ENCODE measurements at places on chromosomes 7 and 10.

DNA sequence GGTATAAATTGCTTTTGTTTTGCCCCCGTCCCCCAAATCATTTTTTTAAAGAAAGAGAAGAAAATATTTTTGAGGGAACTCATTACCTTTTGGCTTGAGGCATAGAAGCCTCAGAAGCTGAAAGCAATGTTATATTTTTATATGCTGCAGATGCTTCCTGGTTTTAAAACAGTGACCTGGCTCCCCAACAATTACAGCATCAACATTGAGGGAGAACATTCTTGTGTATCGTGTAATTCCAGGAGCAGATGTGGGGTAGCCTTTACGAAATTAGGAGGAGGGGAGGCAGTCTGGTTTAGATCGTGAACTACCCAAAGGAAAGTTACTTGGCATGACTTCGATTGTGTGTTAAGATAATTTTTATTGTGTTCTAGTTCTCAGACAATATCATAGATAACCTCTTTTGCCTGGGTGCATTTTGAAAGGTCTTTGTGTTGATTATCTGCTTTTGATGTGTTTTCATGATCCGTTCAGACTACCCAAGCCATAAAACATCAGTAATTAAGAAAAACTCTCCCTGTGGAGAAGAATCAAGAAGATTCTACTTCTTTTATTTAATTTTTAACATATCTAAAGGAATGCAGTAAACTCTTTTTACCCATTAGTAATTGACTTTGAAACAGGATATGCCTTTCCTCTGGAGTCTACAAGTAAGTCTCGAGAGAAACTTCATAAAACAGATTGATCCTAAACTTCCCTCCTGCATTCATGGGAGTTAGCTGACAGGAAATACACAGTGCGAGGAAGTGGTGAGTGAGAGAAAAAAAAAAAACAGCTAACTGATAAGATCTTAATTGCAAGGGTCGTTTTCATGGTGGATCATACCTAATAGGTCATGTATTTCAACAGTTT, 141.4 kb downstream of the KIAA1217 start:
- DNase-seq = no peak

- DNase-seq = no peak
Observed at GRCh38 chr10:97427571-97428179, 1.7 kb downstream of the PGAM1 start.

GRCh38 chr10:11035301-11035991, 17.8 kb downstream of the CELF2 start:
- DNase-seq = no peak

- no peak for DNase-seq
Observed at GRCh38 chr7:79786187-79786586, 332.7 kb upstream of the MAGI2 start.

GRCh38 chr7:30390736-30391636, 87.6 kb downstream of the NOD1 start:
- no peak for DNase-seq

GRCh38 chr10:97612386-97612785, 20.9 kb downstream of the MORN4 start:
- no peak for DNase-seq

- DNase-seq = peak; percentile 29
Observed at GRCh38 chr10:87547734-87548311, 43.1 kb downstream of the MINPP1 start.

- DNase-seq = no peak
Observed at GRCh38 chr7:88223265-88223664, 3.4 kb upstream of the SRI start.

DNA sequence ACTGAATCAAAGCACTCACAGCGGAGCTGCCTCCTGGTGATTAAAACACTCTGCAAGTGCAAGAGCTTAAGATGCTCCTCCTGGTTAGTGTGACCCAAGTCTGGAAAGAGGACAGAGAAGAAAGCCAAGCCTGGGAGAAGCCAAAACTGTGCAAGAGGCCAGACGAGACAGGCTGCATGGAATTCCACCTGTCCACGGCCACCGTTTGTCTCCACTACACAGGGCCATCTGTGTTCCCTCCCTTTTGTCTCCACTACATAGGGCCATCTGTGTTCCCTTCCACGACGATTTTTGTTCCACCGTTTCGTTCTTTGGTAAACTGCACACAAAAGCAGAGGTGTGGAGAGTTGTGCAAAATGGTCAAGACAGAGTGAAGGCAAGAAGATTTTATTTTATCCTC, 233.0 kb downstream of the DIP2C start:
- DNase-seq = no peak

DNA sequence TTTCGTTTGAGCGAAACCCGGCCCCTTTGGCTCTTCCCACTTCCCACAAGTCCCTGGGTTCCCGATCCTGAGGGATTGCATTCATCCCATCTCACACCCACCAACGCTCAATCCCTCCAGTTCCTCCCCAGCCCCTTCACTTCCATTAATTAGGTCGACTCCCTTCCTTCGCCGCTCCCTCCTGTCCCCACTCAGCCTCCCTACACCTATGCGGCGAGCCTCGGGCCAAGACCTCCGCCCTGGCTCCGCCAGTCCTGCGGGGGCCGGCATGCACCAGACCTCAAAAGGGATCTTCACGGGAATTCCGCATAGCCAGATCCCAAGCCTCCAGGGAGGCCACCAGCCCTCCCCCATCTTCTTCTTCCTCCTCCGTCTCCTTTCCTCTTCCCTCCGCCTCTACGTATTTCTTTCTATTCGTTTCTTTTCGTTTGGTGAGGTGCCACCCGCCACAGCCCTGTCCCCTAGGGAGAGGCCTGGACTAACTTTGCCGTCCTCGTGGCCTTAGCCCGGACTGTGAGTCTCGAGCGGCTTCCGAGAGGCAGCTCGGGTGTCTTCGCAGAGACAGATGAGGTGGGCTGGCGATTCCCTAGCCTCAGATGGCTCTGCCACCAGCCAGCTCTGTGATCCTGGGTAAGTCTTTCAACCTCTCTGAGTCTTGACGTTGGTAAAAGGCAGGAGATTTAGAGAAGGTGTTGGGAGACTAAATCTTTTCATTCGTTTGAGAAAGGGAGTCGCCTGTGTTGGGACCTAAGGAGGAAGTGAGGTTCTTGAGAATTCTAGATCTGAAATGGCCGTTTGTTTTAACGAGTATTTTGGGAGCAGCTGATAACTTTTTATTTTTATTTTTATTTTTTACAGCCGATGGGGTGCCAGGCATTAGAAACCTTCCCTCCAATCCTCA, 8.1 kb upstream of the LBX1 start:
- no peak for DNase-seq

DNA sequence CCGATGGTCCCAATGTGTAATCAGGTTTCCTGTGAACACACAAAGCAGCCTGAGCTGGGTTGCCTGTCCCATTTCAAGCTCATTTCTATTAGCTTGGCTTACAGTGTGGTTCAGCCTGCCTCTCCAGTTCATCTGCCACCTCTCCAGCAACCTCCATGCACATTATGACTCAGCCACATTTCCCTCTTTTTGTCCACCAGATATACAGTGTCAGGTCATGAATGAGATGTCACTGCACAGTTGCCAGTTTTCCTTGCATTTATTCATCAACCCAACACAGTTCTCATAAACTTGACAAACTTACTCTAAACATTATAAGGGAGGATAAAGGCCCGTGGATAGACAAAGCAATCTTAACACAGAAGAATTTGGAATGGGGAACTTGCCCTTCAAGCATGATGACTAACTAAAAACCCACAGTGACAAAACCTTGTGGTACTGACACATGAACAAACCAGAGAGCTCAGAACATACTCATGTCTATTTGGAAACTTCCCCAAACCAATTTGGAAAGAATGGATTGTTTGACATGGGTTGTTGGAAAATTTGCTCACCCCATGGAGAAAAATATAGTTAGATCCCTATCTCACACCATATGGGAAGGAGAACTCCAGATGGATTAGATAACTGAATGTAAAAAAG, 2.5 kb upstream of the CFAP58 start:
- DNase-seq = no peak

- DNase-seq = no peak
Observed at GRCh38 chr7:96720843-96721242, 11.2 kb upstream of the SEM1 start.

- no peak for DNase-seq
Observed at GRCh38 chr10:90857635-90858460, at the start of gene HTR7. Gene HTR7, minus strand, starts transcription at chr10:90858039. Its CDS starts 368 bp downstream, at chr10:90857671.

DNA sequence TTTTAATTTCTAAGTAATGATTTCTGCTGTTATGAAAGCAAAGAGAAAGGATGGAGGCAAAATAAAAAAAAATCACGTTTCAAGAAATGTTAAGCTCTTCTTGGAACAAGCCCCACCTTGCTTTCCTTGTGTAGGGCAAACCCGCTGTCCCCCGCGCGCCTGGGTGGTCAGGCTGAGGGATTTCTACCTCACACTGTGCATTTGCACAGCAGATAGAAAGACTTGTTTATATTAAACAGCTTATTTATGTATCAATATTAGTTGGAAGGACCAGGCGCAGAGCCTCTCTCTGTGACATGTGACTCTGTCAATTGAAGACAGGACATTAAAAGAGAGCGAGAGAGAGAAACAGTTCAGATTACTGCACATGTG, 2.4 kb downstream of the ADRB1 start:
- DNase-seq = no peak

- DNase-seq = no peak
Observed at GRCh38 chr7:84123965-84124547, 70.5 kb downstream of the SEMA3A start.

Data from CMK (cell line).